Frontal cortex (tissue), 4 donors: ENCODE measurements at places on chromosomes 4 and X.

GRCh38 chrX:150219374-150220185 is 143.5 kb upstream of the MAMLD1 start:
- no peak for DNase-seq

DNA sequence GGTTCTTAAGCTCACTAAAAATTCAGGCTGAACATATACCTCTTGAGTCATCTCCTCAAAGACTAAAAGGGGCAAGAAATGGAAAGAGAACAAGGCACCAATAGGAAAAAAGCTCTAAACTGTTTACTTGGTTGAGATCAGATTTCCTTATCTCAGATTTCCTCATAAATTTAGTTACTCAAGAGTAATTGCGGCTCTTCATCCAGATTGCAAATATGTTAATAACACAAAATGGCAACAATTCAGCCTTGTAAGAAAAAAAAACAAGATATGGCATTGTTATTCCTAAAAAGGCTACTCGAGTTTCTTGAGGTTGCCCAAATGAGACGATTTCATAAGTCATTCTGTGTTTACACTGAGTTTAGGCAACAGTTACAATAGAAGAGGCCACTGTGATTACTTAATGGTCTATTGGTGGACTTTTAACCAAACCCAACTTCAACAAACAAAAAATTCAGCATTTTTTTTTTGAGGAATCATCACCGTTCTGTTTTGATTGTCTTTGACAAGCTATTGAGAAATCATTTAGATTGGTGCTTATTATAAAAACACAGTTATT is 97.9 kb upstream of the PDHA1 start:
- DNase-seq, result no peak

- no peak for DNase-seq
Observed at GRCh38 chr4:14289708-14290107, 662.2 kb upstream of the BOD1L1 start.

DNA sequence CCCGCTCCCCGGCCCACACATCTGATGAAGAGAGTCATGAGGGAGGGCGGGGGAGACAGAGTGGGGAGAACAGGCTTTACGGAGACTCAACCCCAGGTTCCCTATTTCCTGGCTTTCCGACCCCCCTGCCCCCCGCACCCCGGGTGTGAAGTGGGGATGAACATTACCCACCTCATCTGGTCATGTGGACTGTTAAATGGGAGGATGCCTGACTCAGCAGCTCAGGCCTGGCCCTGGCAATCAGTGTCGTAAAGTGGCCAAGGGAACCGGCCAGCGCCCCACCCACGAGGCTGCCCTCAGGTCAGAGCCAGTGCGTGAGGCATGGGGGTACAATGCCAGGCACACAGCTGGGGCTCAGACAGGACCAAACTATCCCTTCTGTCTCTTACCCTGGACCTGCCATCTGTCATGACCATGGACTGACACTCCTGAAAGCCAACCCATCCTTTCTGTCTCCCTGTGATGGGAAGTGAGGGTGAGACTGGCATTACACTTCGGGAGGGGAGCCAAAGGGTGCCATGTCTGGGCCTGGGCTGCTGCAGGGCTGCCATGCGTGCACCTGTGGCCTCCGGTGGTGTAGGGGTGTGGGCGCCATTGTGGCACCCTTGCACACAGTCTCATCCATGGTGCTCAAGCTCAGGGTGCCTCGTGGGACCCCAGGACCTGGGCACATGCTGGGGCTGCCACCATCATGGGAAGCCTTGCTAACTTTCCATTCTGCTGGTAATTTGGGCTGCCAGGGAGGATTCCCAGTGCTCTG is 106.1 kb upstream of the PSAPL1 start:
- no peak for DNase-seq

DNA sequence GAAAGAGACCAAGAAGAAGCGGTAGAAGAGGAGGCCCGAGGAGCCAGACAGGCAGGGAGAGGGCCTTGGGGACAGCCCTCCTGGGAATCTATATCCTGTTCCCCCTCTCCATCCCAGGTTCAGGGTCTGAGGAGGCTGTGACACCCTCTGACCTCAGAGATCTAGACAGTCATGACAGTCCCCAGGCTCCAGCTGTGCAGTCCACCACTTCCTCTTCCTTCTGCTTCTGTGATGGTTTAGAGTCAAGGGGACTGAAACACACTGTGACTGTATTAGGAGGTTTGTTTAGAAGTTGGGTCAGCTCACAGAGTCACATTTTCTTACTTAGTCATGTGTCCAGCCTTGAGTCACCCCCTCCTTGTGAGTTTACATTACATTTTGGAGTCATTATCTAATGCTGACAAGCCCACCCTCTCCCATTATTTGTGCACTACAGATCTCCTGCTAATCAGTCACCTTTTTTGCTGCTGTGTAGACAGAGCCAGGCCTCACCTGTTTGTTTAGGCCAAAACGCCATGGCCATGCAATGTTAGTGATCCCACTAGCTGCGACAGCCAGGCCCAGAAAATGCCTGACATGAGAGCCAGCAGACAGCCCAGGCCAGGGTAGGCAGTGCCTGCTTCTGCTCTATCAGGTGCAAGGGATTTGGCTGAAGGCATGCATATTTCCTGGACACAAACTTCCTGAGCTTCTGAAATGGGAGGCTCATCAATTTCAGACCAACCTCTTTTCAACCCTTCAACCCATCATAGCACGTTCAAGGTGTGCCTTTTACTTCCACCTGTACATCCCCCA is 26.0 kb downstream of the MANBA start:
- DNase-seq, result no peak

DNA sequence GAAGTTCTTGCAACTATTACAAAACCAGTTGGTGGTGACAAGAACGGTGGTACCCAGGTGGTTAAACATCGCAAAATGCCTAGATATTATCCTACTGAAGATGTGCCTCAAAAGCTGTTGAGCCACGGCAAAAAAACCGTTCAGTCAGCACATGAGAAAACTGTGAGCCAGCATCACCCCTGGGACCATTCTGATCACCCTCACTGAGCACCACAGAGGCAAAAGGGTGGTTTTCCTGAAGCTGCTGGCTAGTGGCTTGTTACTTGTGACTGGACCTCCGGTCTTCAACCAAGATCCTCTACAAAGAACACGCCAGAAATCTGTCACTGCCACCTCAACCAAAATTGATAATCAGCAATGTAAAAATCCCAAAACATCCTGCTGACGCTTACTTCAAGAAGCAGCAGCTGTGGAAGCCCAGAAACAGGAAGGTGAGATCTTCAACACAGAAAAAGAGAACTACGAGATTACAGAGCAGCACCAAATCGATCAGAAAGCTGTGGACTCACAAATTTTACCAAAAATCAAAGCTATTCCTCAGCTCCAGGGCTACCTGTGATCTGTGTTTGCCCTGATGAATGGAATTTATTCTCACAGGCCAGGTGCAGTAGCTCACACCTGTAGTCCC is 21.4 kb upstream of the SLC10A6 start:
- no peak for DNase-seq

DNA sequence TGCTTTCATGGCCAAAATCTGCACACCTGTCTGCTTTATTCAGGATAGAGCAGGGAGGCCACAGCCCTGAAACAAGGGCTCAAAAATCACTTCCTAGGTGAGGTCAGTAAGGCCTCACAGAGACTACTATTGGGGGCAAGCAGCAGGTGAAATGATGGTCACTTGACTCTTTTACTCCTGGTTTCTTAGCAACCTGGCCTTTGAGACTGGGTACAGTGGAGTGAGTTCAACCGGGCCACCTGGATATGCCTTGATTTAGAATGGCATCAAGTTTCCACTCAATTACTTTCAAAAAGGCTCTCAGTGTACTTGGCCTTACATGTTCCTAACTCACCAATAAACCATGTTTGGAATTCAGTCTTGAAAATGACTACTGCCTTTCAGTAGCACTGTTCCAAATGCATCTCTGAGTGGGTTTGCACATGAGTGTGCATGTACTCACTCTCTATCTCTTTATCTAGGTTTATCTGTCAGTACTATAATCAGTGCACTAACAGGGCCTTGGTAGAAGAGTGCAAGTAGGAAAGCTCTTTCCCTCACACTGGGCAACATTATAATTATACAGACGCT is 388.2 kb downstream of the OPHN1 start:
- no peak for DNase-seq

DNA sequence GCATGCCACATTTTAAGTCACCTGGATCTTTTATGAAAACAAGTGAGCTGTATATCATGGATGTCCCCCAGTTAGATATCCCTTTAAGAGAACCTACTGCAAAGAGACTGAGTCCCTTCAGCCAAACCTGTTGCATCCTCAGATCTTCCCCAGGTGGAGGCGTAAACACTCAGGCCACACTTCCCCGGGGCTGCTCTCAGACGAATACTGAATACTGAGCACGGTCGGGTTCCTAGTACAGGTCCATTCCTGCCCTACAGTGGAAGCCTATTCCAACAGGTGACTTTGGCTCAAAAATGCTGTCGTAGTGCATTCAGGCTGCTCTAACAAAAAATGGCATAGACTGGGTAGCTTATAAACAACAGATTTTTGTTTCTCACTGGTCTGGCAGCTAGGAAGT is 320.2 kb upstream of the CLNK start:
- DNase-seq, result no peak

DNA sequence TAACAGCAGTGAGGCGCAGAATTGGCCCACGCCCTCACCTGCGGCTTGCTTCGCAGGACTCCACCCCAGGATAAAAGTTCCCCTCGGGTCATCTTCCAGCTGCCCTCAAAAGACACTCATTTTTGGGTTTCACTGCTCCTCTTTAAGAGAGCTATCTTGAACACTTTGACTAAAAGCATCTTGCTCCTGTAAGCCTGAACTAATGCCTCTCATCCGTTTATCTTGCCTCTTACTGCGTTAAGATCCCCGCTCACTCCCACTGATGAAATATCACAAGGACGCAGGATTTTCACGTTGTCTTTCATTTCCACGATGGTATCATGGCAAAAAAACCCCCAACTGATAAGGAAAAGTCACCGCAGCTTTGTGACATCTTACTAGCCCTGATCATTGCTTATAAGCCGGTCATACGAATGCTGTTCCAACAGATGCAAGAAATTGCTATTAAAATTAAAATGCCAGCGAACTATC is 591 bp upstream of the ACSL4 start:
- no peak for DNase-seq

DNA sequence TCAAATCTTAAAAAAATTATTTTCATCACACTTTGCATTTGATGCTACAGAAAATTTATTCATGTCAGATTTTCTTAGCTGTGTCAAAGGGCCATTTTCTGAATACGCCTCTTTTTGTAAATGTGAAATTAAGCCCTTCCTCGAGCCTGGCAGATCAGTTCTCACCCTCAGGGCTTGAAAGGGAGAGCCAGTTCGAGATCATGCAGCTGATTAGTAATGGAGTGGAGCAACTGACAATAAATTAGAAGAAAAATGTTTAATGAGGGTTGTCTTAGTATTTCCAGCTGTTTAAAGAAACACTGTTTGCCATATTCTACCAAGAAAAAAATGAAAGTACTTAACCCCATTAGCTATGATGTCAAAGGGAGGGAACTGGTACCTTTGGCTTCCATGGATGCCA is 28.7 kb downstream of the CC2D2A start:
- no peak for DNase-seq

DNA sequence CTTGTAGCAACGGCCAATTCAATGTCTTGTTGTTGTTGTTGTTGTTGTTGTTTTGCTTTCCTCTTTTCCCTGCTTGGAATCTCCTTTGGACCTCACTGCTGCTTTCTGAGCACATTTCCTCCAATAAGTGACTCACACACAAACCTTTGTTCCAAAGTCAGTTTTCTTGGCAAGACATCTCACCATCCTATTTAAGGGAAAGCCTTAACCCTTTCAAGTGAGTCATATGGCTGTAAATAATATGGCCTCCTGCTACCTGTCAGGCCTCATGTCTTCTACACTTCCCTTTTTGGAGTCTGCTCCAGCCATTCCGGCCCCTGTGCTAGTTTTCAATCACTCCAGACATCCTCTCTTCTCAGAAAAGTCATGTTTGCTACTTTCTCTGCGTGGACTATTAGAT is 79.5 kb upstream of the MAGEB10 start:
- no peak for DNase-seq

DNA sequence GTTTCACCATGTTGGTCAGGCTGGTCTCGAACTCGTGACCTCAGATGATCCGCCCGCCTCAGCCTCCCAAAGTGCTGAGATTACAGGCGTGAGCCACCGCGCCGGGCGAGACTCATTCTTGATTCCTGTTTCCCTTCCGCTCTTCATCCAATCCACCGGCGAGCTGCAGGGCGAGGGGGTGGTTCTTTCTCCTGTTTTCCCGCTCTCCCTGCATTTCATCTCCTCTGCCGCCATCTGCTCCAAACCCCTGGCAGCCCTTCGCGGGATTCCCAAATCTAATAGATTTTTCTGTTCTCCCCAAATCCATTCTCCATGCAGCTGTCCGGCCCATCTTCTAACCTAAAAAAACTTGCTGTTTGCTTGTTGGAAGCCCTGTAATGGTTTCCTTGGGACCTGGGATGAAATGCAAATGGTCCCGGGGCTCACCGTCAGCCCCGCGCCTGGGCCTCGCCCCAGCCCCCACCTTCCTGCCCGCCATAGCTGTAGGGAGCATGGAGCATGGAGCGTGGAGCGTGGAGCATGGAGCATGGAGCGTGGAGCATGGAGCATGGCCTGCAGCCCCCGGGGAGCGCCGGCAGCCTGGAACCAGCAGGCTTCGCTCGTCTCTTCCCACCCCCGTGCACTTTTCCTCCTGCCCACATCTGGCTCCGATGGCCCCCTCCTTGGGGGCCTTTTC is 1.1 kb downstream of the ZFP42 start:
- no peak for DNase-seq

GRCh38 chr4:35325908-35326453 is 918.3 kb downstream of the ARAP2 start:
- no peak for DNase-seq

DNA sequence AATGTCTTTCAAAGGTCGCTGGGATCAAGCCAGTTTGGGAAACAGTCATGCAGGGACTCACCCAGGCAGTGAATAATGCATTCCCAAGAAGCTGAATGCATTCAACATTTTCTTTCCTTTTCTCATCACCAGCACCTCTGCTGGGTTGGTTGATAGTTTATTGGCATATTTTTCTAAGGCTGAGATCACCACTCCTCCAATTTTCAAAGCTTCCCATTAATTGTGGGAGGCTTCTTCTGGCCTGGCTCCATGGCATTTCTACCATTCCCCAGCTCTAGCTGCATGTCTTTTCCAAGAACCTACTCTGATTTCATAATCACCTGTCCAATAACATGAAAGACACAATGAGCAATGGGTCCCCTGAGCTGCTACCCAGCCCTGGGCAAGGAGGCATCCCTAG is 35.8 kb downstream of the CHRDL1 start:
- no peak for DNase-seq

DNA sequence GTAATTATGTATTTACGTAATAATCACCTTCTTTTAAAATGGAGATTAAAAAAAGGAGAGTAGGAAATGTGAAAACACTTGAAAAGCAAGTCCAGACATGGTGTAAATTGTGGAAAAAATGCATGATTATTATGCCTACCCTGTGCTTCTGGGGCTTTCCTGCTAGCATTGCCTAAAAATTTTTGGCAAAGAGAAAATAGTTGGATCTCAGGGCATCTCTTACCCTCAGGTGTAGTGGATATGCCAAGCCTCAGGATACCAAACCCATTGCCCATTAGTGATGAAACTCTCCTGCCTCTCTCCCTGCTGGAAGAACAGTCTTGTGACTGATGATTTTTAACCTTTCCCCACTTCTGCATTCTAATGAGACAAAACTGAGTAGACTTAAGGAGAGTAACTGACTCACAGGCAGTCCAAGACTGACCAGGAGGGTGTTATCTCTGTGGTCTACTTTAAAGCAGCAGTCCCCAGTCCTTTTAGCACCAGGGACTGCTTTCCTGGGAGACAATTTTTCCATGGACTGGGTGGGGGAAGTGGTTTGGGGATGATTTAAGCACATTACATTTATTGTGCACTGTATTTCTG is 174.6 kb downstream of the ZNF330 start:
- no peak for DNase-seq

GRCh38 chrX:112662559-112663427 is 16.9 kb downstream of the LHFPL1 start:
- no peak for DNase-seq
